ENCODE measurements at places on chromosomes 1 and 21. TPM values are rescaled to one million over a fixed set of nuclear protein-coding genes. Genes with fewer than 3 reads are reported as not detected.

The GPR37L1 gene
- total RNA-seq = 0.04 TPM

The RRP15 gene
- total RNA-seq = 39.3 TPM

The OR2AK2 gene
- not detected for total RNA-seq

The SERINC2 gene
- 51.5 TPM for total RNA-seq

The RCSD1 gene
- total RNA-seq = not detected

The CD1D gene
- not detected for total RNA-seq

The ALPL gene
- total RNA-seq = 0.86 TPM

The ARL8A gene
- total RNA-seq = 20.4 TPM

The ZBTB7B gene
- 39.7 TPM for total RNA-seq

The RUNX3 gene
- 3.7 TPM for total RNA-seq

The NSL1 gene
- total RNA-seq = 37.3 TPM

The ATP1A4 gene
- total RNA-seq = 0.04 TPM

The ADCY10 gene
- not detected for total RNA-seq

The OR2T2 gene
- total RNA-seq = not detected
